ENCODE measurements at places on chromosomes 5 and 9.
A peak's percentile ranks its signal among the peaks of the same experiment; 100 is the strongest.

DNA sequence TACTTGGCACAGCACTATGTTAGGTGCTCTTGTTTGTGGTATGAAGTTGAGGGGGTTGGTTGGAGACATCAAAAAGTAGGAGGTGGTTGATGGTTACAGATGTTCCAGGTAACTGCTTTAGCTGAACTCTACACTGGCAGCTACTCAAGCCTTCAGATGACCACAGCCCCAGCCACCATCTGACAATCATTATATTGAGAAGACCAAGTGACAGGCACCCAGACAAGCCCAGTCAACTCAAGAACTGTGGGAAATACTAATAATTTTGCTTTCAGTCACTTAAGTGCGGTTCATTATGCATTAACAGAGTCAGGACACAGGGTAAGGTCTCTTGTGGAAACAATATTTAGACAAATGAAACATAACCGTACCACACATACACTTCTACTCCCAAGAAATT lies 38.9 kb upstream of the SLIT3 start:
- no peak for DNase-seq

DNA sequence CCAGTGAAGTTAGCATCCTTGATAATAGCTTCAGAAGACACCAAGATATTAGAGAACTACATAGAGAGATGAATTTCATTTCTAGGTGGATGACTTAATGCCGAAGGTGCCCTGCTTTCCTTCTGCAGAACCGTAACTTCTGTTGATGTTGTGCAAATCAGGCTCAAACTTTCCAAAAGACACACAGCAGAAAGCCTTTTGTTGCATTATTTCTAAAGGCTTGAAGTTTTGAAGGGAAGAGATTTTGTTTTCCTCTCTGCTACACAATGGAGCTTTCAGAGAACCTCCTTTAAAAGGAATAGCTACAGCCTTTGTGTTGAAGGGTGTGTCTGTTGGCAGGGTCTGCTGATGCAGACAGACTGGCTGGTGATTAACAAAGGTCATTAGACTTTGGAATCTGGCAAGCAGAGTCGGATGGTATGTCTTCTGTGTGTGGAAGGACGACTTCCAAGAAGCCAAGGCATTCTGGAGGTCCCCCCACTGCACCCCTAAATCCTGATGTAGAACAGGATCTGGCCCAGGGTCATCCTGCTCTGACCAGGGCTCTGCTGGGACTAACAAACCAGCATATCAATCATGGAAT lies 57.8 kb downstream of the ZNF462 start:
- no peak for DNase-seq

DNA sequence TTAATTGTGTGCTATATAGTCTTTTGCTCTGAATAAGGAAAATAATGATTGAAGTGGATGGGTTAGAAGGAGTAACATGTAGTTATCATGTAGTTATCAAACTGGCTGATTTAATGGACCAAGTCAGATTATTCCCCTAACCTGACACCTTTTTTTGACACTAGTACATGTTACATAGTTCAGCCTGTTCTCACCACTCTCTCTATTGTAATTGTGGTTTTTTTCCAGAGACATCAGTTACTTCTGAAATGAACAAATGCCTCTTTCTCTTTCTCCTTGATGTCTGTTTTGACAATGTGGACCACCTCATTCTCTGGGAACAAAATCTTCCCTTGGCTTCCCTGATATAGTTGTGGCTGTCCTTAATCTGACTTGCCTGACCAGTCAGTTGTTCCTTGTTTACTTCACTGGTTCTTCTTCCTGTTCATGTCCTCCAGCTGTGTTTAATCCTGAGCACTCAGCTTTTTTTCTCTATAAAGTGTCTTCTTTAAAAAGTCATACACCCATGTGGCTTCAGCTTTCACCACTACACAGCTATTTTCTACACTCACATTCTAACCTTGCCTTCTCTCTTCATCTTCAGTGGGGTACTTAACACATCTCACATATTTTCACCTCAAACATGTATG lies 243.4 kb downstream of the ARRDC3 start:
- no peak for DNase-seq

GRCh38 chr5:82986404-82986803 lies 90.8 kb downstream of the TMEM167A start:
- no peak for DNase-seq

DNA sequence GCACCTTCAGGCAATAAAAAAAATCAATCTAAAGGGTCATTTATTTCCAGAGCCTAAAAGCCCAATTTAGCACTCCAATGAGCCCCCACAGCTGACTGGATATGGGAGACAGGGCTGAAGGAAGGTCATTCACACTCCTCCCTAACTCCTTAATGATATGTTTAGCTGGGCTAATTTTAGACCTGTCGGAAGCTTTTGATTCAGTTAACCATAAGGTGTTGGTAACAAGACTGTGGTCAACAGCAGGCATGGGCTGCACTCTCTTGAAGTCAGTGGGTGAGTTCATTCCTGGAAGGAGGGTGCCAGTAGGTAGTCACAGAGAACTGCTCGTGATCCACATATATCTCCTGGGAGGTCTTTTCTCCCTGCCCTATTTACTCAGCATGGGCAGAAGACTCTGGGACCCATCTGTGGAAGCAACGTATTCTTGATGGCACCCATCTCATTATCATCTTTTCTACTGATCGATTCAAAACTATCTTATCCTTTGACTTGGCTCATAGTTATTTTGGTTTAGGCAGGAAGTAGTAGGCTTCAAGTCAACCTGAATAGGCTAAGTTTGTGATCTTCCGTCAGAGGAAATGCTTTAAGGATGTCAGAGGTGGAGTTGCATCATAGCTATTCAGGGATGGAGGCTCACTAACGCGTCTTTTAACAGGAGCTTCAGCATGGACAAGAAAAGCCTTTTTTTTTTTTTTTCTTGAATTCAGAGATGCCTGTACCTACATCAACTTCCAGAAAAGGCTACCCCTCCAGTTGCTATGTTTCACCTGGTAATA lies 367.7 kb upstream of the SLC30A5 start:
- DNase-seq = no peak

DNA sequence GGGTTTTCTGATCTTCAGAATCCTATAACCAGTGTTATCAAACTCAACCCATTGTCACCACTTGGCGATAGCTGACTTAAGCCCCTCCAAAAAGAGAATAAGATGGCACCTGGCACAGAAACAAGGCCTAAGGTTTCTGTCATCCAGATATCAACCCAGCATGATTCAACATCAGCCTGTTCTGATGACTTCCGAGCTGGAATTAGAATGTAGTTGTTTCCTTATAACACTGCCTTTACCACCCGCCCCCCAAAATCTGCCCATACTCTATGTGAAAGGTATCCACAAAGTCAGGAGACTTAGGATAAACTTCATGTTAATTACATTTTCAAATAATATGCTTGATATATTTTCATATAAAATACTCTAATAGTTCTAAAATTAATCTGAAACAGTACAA lies 5.2 kb downstream of the KLF9 start:
- no peak for DNase-seq

- no peak for DNase-seq
Observed at GRCh38 chr5:7897014-7897600, 28.2 kb downstream of the MTRR start.

DNA sequence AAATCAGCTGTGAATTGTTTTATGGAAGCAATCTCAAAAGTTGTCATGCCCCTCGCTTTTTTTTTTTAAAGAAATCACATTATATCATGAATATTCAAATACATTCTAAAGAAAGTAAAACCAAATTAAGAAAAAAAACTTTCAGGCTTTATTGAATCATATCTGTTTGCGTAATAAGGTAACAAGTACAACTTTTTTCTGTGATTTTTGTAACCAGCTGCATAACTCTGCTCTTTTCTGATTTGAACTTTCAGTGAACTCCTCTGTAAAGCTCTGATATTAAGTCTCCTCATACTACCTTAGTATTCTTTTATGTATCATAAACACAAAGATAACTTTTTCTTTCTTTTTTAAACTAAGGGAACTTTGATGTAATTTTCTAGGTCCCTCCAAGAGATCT lies 65.3 kb downstream of the CWC27 start:
- DNase-seq = no peak

GRCh38 chr9:100436571-100436970 lies 9.6 kb downstream of the MSANTD3 start:
- no peak for DNase-seq

DNA sequence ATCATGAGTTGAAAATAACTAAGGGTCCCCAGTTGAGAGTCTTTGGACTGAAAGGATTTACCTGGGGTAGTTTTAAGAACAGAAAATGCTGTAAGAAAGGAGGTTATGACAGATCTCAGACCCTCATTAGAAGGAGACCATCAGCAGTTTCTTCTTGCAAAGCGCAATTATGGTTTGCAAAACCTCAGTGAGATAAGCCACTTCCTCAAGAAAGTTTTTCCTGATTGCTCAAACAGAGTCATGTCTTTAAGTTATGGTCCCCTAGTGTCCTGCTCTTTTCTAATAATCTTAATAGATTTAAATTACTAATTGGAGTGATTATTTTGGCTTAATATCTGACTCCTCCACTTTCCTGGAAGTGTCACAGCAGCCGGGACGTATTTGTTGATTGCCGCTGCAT lies 293.2 kb upstream of the KLF4 start:
- DNase-seq = no peak

GRCh38 chr9:86660146-86660943 lies 287.0 kb downstream of the GAS1 start:
- DNase-seq = peak; percentile 54

GRCh38 chr5:149428032-149428431 lies 48.9 kb upstream of the IL17B start:
- DNase-seq = no peak

DNA sequence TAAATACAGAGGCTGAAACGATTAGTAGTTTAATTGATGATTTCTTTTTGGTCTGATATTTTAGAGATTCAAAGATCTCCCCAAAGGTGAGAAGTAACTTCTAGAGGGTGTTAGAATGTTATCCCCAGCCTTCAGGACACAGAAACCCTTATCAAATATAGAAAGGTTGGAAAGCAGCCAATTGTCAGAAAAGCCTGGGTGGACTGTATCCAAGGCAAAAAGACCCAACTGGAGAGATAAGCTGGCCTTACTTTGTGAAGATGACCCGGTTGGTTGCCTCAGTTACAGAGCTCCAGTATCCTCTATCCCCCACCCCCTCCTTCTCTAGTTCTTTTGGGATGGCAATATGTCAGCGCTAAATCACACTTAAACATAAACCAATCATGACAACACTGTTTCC lies 75.7 kb downstream of the GCNT4 start:
- no peak for DNase-seq

GRCh38 chr5:80990527-80990926 lies 30.4 kb downstream of the RASGRF2 start:
- DNase-seq = no peak

GRCh38 chr9:83651558-83651957 lies 28.6 kb downstream of the IDNK start:
- no peak for DNase-seq

GRCh38 chr5:157459715-157460599 lies at the start of gene NIPAL4:
NIPAL4 (plus strand) TSS chr5:157460213; CDS start chr5:157460321, 108 bp downstream.
- no peak for DNase-seq

GRCh38 chr9:22105005-22105722 lies 96.1 kb upstream of the CDKN2B start:
- no peak for DNase-seq

DNA sequence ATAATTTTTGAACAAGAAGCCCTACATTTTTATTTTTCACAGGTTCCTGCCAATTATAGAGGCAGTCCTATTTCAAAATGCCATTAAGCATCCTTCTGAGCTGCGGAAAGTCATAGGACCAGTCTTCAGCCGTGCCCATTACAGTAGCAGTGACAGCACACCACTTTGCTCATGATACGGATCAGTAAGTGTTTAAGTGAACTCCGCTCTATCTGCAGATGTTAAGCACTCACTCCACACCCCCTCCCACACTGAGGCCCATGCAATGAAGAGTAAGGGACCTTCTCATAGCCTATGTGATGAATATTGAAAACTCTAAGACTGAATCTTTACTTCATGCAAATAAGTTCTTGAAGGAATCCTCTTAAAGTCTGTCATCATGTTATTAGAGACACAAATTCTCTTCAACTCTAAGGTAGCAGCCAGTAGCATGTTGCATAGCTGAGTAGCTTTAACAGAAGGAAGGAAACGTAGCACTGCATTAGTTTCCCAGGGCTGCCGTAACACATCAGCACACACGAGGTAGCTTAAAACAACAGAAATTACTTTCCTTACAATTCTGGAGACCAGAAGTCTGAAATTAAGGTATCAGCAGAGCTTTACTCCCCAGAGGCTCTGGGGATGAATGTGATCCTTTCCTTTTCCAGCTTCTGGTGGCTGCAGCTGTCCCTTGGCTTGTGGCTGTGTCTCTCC lies 20.3 kb upstream of the TAF11L2 start:
- DNase-seq = no peak

DNA sequence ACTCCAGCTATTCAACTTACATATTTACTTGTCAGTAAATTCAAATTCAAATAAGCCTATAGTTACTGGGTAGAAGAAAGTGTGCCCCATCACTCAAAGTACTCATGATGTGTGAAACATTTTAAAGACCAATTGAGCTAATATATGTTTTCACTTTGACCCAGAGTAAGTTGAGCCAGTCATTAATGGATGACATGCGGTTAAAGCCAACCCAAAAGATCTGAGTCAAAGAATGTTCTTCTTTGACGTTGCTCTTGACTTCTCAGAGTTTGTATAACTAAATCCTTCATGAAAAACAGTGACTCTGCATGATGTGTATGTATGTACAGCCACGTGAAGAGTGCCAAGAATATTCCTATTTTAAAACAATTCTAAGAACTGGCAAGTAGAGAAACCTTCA lies 237.4 kb downstream of the NR2F1-AS1 start:
- no peak for DNase-seq

- DNase-seq = no peak
Observed at GRCh38 chr9:73264631-73265030, 113.0 kb downstream of the ANXA1 start.

DNA sequence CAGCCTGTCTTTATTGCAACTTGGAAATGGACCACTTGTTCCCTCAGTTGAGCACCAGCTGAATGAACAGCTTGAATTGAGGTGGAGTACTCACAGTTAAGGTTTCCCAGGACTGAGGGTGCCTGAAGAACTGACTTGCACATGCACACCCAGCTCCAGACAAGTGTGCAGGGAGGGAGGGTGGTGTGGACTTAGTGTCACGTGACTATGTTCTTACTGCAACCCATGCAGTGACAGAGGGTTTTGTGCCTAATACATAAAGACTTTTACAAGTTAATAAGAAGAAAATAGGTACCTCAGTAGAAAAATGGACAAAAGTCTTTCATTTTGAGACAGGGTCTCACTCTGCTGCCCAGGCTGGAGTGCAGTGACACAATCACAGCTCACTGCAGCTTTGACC lies 18.0 kb downstream of the BARX1 start:
- no peak for DNase-seq

DNA sequence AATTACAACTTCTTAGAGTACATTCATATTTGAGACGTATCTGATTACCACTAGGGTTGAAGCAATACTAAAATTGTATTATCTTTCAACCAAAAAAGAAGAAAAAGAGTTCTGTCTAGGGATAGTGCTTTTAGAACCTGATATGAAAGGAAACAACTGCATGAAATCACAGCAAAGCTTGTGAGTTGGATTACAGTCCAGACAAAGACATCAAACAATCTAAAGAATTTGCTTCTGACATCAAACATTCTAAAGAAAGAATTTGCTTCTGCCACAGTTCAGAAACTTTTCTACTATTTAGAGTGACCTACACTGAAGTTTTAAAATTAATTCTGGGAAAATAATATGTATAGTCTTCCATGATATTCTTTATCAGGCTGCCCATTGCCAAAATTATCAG lies 1141.1 kb upstream of the ACO1 start:
- no peak for DNase-seq

All from Jurkat, Clone E6-1 (cell line).